Mesendoderm (in vitro differentiated cells): ENCODE measurements at places on chromosomes 6 and 20.

DNA sequence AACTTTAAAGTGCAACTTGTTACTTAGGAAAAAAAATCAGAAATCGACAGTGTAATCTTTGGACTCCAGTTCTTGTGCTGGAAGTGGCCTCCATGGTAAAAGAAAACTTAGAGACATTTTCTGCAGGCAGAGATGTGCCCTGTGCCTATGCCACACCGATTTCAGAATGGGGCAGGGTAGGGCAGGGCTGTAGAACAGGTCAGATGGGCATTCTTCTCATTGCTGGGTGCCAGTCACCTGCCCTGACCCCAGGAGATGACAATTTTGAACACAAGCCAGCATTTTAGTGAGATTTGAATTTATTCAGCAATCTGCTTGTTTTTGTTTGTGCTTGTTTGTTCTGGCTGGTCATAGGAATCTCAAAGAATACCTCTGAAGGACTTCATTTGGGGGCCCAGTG, 63.3 kb downstream of the SASH1 start:
- DNase-seq, result no peak

DNA sequence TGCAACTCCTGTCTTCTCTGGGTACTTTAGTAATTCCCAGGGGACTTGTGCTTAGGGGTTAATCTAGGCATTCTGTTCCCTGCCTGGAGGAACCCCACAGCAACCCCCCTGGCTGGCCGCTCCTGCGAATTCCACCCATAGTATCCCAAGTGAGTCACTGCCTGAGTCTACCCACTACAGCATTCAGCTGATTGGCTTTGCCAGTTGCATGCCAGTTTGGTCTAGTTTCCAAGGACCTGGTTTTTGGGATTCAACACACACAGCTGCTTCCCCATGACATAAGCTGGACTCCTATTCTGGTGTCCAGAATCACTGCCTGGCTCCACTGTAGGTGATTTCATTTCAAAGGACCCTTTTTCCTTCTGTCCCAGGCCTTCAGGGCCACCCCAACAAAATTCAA, 40.3 kb downstream of the PLCG1 start:
- peak; percentile 71 for DNase-seq

GRCh38 chr6:36735110-36736071, 37.8 kb downstream of the RAB44 start:
- peak; percentile 31 for DNase-seq

GRCh38 chr6:106146852-106147351, 60.8 kb downstream of the PRDM1 start:
- DNase-seq, result no peak

- DNase-seq, result no peak
Observed at GRCh38 chr6:151392427-151392826, 1.1 kb upstream of the ZBTB2 start.

GRCh38 chr6:161327360-161327953, 53.6 kb upstream of the AGPAT4 start:
- DNase-seq, result peak; percentile 66

- DNase-seq, result peak; percentile 58
Observed at GRCh38 chr6:23775127-23775526, 350.9 kb upstream of the NRSN1 start.

DNA sequence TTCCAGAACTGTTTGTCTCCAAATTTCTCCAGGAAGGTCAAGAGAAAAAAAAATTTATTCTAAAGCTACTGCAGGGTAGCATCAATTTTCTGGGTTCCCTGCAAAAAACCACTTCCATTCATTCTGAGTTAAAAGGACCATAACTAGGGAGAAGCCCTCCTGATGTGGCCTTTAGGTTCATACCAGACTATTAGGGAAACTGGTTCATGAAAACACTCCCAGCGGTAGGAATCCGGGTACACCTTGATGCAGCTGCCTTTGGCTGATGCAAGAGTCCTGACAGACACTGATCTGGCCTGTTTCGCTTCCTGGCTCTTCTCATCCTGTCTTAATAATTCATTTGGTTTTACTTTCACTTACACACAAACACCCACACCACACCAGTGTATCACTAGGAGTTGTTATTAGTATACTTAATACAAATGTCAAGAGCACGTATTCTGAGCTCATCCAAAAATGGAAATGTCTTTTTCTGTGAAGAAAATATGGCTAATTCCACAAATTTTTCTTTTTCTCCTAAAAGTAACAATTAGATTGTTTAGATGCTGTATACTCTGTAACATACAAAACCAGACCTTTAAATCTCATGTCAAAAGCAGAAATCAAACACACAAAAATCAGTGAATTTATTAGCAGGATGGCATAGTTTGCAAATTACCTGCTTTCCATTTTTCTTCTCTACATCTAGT, 38.4 kb upstream of the ARHGAP18 start:
- peak; percentile 73 for DNase-seq

- DNase-seq, result no peak
Observed at GRCh38 chr6:36029464-36029863, 1.9 kb downstream of the MAPK14 start.

DNA sequence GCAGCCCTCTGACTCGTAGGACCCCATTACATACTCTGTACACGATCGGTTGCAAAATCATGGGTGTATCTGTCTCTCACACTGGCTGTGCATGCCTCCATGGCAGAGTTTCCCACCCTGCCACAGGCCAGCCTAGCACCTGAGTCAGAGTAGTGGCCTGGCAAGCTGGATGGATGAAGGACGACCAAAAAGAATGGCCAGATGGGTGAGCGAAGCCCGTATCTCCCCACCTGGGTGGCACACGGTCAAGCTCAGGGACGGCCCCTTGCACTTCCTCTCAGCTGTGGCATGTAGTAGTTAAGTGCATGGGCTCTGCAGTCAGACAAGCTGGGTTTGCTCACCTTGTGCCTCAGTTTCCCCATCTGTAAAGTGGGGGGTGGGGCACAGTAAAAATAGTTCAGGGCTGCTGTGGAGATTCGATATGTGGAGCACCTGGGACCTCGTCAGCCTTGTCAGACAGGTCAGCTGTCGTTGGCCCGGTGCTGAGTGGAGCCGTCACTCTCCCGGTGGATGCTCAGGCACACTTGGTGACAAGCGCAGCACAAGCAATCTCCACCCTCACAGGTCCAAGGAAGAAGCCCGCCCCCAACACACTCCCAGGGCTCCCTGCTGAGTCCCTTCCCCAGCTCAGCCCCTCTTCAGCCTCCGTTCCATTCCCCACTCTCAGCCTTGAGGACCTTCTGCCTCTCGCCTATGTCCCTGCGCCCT, 12.6 kb downstream of the CPNE5 start:
- DNase-seq, result no peak

DNA sequence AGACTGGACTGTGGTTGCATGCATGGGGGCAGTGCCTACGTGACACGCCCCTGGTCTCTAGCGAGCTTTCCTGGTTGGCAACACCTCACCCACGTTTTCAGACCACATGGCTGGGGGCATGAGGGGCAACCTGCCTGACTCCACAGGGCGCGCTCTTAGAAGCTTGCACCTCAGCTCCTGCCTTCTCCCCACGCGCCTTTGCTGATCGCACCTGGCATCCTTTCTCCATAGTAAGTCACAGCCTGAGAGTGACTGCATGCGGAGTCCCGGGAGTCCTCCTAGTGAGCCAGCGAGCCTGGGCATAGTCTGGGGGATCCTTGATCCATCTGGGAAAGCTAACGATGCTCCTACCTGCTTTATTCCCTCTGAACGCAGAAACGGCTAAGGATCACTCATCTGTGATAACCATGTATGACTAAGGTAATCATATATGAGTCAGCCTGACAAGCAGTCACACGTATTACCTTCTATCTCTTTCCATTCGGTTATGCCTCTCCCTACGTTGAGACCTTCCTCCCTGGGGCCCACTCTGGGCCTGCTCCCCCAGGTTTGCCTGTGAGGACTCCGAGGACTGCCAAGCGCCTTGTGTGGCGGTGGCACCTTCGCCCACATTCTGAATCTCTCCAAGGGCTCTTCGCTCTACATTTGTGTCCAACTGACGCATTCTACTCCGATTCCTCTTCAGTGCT, 4.5 kb downstream of the TCFL5 start:
- DNase-seq, result no peak

- peak; percentile 74 for DNase-seq
Observed at GRCh38 chr6:82040405-82041221, 206.9 kb downstream of the IBTK start.

DNA sequence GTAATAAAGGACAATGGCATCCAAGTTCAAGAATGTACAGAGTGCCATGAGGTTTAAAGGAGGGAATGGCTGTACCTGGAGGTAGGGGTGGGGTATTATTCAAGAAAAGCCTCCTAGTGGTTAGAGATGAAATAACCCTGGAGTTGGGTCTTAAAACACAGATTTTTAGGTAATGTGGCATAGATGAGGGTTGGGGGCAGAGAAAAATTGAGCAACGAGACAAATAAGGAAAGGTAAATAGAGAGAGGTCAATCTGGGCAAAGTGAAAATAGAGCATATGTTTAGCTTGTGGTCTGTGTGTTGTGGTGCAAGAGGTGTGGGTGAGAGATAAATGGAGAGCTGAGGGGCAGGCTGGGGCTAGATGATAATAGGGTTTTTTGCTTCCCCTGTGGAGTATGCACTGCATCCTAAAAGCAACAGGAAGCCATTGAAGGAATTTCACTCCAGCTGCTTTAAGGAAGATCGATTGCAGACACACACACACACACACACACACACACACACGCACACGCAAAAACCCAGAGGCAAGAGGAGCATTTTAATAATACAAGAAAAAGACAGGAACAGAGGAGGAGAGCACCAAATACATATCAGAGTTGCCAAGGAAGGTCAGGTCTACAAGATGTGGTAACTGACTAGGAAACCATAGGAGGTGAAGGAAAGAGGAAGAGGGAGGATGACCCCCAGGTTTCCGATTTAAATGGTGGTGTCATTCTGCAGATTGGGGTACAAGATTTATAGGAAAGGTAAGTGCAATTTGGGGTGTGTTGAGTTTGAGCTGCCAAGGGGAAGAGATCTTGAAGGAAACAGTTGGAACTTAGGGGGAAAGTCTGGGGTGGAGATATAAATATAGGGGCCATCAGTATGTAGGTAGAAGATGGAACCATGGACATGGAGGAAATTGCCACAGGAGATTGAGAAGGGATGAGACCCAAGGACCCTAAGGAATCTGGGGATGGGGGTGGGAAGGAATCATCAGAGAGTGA, 31.3 kb upstream of the ADGRF1 start:
- peak; percentile 59 for DNase-seq

DNA sequence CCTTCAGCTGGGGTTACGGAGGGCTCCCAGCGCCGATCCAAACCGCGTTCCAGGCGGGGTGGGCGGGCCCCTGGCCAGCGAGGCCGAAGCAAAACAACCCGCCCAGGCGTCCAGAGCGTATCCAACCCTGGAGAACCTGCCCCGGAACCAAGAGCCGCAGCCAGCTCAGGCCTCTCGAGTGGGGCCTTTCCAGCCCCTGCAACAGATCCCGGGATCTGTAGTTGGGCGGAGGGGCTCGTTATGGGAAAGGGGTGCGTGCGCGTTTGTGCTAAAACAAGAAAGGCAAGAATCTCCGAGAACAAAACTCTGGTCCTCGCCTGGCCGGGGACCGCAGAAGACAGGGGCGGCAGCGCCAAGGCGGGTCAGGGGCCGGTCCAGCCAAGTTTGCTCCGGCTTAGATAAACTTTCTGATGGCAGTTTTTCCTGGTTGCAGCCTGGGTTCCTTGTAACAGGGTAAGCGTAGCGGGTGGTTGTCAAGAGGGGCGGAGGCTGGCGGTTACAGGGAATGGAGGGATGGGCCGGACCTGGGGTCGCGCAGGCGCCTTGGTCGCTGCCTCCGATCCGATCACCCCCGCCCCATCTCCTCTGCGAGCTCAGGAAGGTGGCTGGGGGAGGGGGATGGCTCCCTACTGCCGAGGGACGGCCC, 448 bp upstream of the RIN2 start:
- peak; percentile 98 for DNase-seq

- no peak for DNase-seq
Observed at GRCh38 chr6:92710048-92710447, 709.3 kb downstream of the EPHA7 start.

DNA sequence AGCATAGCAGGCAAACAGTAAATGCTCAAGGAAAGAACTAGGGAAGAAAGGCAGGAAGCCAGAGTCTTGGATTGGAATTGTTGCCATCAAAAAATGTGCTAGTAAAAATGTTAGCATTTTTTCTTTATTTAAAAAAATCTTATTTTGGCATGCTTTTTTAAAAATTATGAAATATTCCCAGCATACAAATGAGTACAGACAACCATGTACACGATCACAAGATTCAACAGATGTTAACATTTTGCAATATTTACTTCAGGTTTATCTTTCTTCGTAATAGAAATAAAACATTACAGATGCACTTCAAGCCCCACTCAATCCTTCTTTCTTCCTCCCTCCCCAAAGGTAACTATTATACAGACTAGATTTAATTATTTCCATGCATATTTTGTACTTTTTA, 27.4 kb upstream of the NOP56 start:
- DNase-seq, result no peak

DNA sequence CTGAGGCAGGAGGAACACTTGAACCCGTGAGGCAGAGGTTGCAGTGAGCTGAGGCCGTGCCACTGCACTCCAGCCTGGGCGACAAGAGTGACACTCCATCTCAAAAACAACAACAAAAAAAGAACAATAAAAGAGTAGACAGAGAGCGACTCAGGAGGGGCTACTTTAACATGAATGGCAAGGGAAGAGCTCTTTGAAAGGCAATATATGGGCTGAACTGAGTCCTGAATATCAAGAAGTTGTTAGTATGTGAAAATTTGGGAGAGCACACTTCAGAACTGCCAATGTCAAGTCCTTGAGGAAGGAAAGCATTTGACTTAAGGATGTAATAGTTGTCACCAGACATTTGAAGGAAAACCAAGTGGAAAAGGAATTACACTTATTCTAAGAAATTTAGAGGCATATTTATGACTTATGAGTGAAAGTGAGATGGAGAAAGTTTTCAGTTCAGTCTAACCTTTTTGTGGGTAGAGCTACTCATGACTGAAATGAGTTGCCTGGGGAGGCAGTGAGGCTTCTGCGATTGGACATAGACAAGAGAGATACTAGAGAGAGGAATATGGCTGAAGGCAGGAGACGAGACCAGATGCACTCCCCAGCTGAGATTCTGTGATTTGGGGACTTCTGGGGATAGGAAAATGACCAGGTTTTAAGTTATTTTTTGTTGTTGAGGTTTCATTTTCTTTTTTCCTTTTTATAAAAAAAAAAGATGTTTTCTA, 48.6 kb upstream of the SLC16A10 start:
- no peak for DNase-seq

DNA sequence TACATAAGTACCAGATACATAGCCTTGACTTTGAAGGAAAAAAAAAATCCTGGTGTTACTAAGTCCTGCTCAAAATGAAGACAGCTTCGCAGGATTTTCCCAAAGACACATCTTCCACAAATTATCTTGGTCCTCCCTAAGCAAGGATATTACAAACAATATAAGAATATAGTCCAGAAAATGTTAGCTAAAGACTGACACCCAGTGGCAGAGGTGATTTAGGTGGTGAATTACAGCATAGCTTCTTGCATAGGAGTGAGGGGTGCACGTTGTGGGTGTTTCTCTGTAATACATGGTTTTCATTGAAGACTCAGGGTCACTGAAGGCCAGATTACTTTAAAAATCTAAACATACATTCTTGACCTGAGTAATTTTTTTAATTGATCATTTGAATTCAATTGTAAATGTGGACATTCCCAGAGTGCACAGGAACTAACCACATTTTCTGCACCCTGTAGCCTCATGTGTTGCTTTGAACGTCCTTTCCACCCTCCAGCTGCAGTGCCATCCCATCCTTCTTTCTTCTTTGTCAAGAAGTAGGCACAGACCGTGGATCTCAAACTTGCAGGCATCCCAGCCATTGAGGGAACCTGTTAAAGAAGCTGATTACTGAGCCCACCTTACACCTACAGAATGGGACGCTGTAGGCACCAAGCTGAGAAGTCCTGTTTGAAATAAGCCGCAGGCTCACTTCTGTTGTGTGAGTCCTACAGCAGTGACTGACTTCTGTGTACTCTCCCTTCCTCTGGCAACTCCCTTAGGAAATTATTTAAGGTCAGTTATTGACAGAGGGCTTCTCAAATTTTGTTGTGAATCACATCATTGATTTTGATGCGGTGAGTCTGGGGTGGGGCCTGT, 102.6 kb downstream of the PERP start:
- peak; percentile 40 for DNase-seq
